ENCODE measurements at places on chromosomes 6 and 20. TPM values are rescaled to one million over a fixed set of nuclear protein-coding genes. Genes with fewer than 3 reads are reported as not detected.

Gene GINS1
- 33.8 TPM for total RNA-seq

Gene ZSCAN23
- 1.6 TPM for total RNA-seq

DNA sequence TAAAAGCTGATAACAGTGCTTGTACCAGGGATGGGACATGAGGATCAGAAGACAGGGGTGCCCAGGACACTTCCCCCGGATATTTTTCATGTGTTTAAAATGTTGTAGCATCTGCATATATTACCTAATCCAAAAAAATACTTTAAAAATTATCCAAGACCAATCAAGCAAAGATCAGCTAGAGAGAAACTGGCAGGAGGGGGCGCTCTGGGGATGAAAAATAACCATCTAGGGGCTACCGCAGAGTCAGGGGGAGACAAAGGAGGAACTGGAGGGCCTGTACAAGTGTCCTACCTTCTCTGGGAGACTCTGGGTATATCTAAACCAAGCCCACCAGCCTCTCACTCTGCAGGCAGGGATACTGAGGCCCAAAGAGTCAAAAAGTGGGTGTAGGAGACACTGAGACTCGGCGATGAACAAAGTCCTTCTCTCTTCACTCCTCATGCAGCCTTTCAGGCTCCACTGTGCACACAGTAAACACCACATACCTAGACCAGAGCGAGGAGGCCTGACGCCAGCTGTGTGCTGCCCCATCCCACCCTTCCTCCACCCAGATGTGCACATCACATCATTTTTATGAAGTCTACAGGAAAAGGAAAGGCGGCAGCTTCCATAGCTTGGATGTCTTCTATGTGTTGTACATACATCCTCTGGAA, 9.8 kb downstream of the RIMS4 start:
- H3K36me3 ChIP-seq = no peaks in the 10 kb centered on the region
- no peak overlapping the region for H3K4me3 ChIP-seq
- H3K4me1 ChIP-seq = no peaks in the 10 kb centered on the region
- no peaks in the 10 kb centered on the region for H3K27me3 ChIP-seq
- no peak overlapping the region for H3K27ac ChIP-seq
- DNase-seq = no peak

DNA sequence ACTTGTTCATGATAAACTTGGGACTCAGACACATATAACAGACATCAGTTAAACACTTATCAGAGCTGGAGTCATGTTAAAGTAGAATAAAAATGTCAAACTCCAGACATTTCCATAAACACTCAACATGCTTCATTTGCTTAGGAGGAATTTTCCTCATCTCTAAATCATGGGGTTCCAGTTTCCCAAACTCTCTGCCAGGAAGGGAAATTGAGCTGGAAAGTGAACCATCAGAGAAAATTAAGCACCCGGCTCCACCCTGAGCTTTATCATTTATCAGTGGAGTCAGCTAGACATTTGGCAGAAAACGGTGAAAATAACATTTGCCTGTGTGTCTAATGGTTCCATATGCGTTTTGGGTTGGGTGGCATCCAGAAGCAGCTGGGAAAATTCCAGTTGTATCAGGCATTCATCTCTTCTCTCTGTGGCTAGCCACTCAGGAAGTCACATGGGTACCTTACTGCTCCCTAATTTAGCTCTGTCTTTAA, 25.3 kb upstream of the ZNFX1 start:
- H3K27me3 ChIP-seq = no peaks in the 10 kb centered on the region
- no peak for DNase-seq
- no peaks in the 10 kb centered on the region for H3K36me3 ChIP-seq
- no peak overlapping the region for H3K27ac ChIP-seq

Gene RIN2
- 8.5 TPM for total RNA-seq

Measured in GM12878 (cell line).